ENCODE measurements at places on chromosomes 11 and 22.

DNA sequence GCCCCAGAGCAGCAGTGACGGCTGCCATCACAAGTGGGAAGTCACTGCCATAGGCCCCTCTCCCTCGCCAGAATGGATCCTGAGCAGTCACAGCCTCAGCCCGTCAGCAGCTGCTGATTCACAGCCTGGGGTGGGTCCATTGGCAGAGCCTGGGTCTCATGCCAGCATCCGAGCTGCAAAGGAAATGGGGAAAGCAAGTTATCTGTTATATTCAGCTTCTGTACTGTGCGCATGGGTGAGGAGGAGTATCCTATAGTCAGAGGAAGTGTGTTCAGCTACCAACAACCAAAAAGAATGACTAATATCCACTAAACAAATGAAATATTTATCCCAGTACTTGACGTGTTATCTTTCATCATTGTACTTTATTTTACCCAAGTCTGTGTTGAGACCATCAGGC is 119.7 kb downstream of the RCN1 start:
- DNase-seq = no peak

GRCh38 chr11:44427432-44427831 is 117.5 kb upstream of the ALX4 start:
- DNase-seq = no peak

DNA sequence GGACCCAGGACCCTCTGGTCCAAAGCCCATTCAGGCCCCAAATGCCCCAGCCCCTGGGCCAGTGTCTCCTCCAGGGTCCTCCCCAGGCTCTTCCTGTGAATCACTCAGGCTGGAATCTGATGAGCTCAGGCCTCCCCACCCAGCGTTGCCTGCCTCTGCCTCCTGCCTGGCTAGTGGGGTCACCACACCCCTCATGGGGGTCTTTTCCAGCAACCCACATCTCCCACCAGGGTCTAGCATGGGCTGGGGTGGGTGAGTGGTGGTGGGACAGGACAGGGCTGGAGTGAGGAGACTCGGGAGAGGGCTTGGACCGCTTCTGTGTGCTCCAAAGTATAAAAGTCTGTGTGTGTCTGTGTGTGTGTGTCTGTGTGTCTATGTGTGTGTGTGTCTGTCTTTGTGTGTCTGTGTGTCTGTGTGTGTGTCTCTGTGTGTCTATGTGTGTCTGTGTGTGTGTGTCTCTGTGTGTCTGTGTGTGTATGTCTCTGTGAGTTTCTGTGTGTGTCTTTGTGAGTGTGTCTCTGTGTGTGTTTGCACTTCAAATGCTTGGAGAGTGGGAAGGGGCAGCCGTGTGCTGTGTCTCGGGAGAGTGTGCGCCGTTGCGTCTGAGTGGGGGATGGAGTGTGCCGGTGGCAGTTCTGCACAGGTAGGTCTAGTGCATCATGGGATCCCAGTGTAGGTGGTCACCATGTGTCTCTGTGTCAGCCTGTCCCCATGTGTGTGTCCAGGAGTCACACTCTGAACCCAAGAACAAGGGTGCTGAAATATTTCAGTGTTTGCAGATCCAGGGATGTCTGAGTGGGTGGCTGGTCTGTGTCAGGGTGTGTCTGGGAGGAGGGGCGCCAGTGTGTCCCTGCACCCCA is 8.8 kb downstream of the RIN1 start:
- DNase-seq = no peak

DNA sequence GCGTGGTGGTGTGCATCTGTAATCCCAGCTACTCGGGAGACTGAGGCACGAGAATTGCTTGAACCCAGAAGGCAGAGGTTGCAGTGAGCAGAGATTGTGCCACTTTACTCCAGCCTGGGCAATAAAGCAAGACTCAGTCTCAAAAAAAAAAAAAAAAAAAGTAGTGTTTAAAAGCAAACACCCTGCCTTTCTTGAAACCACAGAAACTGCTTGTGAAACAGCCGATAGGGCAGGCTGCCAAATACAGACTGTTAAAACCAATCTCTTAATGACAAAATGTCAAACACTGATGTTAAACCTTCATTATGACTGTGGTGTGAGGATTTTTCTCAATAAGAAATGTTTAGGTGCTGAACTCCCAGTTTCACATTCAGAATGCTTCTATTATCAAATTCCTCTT is 27.3 kb downstream of the MARK2 start:
- peak; percentile 67 for DNase-seq

GRCh38 chr11:87425391-87425790 is 387.7 kb downstream of the TMEM135 start:
- DNase-seq = no peak

Data from KG1 (cell line).